ENCODE measurements at places on chromosomes 11 and 22. TPM values are rescaled to one million over a fixed set of nuclear protein-coding genes. Genes with fewer than 3 reads are reported as not detected.

- H3K4me1 ChIP-seq = no peaks in the 10 kb centered on the region
- DNase-seq = no peak
- peaks cover 3% of the 10 kb centered on the region for H3K36me3 ChIP-seq
- no peak overlapping the region for H3K4me3 ChIP-seq
- no peak overlapping the region for H3K27ac ChIP-seq
These were observed 8.9 kb upstream of the AQP11 start for GRCh38 chr11:77580712-77581337.

- H3K4me3 ChIP-seq = no peak overlapping the region
- no peak for DNase-seq
- peaks cover 39% of the 10 kb centered on the region for H3K27me3 ChIP-seq
- no peak overlapping the region for H3K27ac ChIP-seq
- no peaks in the 10 kb centered on the region for H3K4me1 ChIP-seq
- H3K36me3 ChIP-seq = no peaks in the 10 kb centered on the region
These were observed 61.9 kb downstream of the ARHGEF12 start for GRCh38 chr11:120398132-120398531.

- DNase-seq = no peak
- H3K4me1 ChIP-seq = peaks cover 5% of the 10 kb centered on the region
- H3K4me3 ChIP-seq = no peak overlapping the region
- H3K27ac ChIP-seq = no peak overlapping the region
- no peaks in the 10 kb centered on the region for H3K27me3 ChIP-seq
These were observed 21.3 kb downstream of the AMPD3 start for GRCh38 chr11:10476342-10476741.

DNA sequence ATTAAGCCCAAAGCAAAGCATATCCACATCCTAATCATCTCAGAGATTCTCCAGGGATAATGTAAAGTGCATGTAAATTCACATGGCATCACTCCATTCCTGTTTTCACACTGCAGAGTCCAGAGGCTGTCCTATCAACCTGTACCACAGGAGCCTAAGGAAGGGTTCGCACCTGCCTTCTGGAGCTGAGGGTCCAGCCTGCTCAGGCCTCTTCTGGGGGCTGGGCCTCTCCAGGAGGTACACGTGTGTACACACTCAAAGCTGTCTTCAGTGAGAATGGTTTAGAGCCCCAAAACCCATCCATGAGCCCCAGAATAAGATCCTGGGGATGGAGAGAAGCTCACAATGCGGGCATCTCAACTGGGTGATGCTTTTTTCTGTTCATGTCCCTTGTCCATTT is 23.9 kb downstream of the PI4KA start:
- H3K27ac ChIP-seq = no peak overlapping the region
- H3K27me3 ChIP-seq = no peaks in the 10 kb centered on the region
- no peak overlapping the region for H3K4me3 ChIP-seq
- peaks cover 5% of the 10 kb centered on the region for H3K4me1 ChIP-seq
- peaks cover 36% of the 10 kb centered on the region for H3K36me3 ChIP-seq

- DNase-seq = no peak
- H3K27ac ChIP-seq = no peak overlapping the region
- peaks cover 20% of the 10 kb centered on the region for H3K4me1 ChIP-seq
- no peaks in the 10 kb centered on the region for H3K36me3 ChIP-seq
- no peaks in the 10 kb centered on the region for H3K27me3 ChIP-seq
These were observed 47.8 kb downstream of the ABTB2 start for GRCh38 chr11:34309965-34310364.

DNA sequence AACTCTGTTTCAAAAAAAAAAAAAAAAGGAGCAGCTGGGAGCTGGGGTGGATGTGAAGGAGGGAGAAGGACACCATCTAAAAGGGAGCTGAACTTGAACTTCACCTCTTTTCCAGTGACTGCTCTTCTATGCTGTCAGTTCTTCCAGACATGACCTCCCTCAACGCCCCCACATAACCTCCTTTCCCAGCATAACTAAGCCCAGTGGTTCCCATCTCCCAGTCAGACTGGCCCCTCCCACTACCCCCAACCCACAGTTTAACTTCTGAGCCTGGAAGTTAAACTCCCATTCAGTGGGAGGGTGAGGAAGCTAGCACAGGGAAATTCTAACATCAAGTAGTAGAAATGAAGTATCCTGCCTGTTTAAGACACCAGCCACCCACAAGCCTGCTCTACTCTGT is 1.8 kb downstream of the ARHGAP1 start:
- H3K4me3 ChIP-seq = peak overlapping the region; percentile 99
- H3K27me3 ChIP-seq = peaks cover 3% of the 10 kb centered on the region
- H3K27ac ChIP-seq = peak overlapping the region; percentile 74
- H3K4me1 ChIP-seq = peaks cover 38% of the 10 kb centered on the region
- H3K36me3 ChIP-seq = peaks cover 46% of the 10 kb centered on the region

- H3K27ac ChIP-seq = no peak overlapping the region
- DNase-seq = no peak
- no peak overlapping the region for H3K4me3 ChIP-seq
- H3K4me1 ChIP-seq = no peaks in the 10 kb centered on the region
These were observed 62.3 kb downstream of the DEUP1 start for GRCh38 chr11:93392867-93393266.

CCDC88B gene
- total RNA-seq = 119 TPM

TRIM49 gene
- not detected for total RNA-seq
